ENCODE measurements at places on chromosomes 1 and 21. TPM values are rescaled to one million over a fixed set of nuclear protein-coding genes. Genes with fewer than 3 reads are reported as not detected.

The OLFML3 gene
- total RNA-seq, result 0.78 TPM

The DIO1 gene
- not detected for total RNA-seq

The ATP5IF1 gene
- total RNA-seq, result 204 TPM

The TEDDM1 gene
- not detected for total RNA-seq

The MTR gene
- 41.7 TPM for total RNA-seq

The VHLL gene
- total RNA-seq, result not detected

The SLC25A34 gene
- total RNA-seq, result 1.6 TPM

The KLF17 gene
- not detected for total RNA-seq

The SPRR2E gene
- total RNA-seq, result not detected

The USH2A gene
- not detected for total RNA-seq

The GJA8 gene
- not detected for total RNA-seq

The PCP4 gene
- not detected for total RNA-seq

The RCOR3 gene
- 47.2 TPM for total RNA-seq

The SLFNL1 gene
- 0.29 TPM for total RNA-seq

The TIE1 gene
- total RNA-seq, result 1.3 TPM

The TMEM200B gene
- not detected for total RNA-seq

The CLCA4 gene
- total RNA-seq, result not detected

The IVL gene
- not detected for total RNA-seq

The VASH2 gene
- total RNA-seq, result 0.16 TPM

The URB2 gene
- 17.5 TPM for total RNA-seq

The CD48 gene
- total RNA-seq, result 327 TPM

The ARL8A gene
- 42.0 TPM for total RNA-seq

The TBX15 gene
- not detected for total RNA-seq

All from activated CD8-positive, alpha-beta T cell treated with anti-CD3 and anti-CD28 coated beads, Interleukin-2, amount 10 ng/mL, durations not matched to agents 7 days and 5 days (primary cell).